ENCODE measurements at places on chromosomes 4 and X.

GRCh38 chrX:74132280-74132679 is 171.7 kb upstream of the ZCCHC13 start:
- DNase-seq, result no peak

GRCh38 chr4:726235-726787 is 20.7 kb downstream of the PCGF3 start:
- DNase-seq, result no peak

DNA sequence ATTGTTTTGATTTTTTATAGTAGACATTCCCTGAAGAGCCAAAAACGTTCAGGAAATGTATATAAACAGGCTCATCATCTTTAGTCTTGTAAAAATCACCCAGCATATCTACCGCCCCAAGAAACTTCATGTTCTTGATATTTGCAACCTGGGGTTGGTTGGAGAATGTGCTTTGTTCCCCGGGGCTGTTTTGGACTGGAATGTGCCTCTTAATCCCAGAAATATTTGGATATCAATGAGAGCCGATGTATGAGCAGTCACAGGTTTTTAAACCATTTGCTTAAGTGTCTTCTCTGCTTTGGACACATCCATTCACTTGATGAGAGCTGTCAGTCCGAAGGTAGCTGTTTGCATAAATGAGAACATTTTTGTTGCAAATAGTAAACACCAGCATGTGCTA is 449.7 kb downstream of the PCDH7 start:
- DNase-seq, result no peak

- DNase-seq, result no peak
Observed at GRCh38 chr4:1251773-1252066, 2.8 kb upstream of the CTBP1 start.

GRCh38 chr4:172950990-172951389 is 217.6 kb upstream of the GALNT7 start:
- DNase-seq, result no peak

DNA sequence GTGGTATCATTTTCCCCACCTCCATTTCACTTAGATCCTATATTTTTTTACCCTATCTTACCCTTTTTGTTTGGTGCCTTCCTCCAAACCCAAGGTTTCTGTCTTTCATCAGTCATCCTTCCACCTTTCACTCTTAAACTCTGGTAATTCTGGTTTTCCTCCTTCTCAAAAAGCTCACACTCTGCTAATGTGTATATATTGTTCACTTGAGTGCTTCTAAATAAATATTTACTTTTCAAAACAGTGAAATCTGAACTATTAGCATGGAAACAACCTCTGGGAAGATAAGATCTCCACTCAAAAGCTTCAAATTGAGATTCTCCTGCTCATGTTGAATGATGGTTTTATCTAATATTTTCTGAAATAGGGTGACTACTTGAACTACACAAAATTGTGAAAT is 21.5 kb downstream of the XIAP start:
- no peak for DNase-seq

- no peak for DNase-seq
Observed at GRCh38 chrX:47206316-47206715, 12.2 kb upstream of the CDK16 start.

DNA sequence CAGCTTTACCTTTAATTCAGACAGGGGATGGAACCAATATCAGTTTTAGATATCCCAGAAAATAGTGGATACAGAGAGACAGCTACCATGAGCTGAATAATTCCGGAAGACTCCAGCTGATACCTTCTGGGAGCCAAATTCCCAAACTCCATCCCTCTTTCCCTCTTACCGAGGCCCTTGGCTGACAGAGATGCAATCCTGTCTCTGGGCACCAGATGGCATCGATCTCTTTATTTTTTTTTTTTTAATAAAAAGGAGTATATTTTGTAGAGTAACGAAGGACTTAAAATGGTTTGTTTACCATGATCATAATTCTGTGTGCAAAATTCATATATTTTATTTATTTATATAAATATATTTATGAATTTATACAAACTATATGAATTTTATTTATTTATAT is 31.0 kb downstream of the RAB40A start:
- DNase-seq, result no peak

DNA sequence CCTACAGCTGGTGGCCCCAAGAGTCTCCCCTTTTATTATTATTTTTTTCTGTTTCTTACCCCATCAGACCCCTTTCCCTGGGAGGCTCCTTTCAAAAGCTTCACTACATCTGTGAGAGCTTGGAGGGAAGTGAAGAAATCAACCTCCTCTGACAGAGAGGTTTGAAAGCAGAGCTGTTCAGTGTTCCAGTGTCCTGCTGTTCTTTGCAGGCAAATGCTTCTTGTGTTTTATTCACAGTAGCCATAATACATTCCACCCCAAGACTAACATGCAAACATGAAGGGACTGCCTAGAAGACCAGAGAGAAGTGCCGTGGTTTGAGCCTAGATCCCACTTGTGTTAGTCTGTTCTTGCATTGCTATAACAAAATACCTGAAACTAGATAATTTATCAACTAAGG is 192.1 kb downstream of the PTTG2 start:
- no peak for DNase-seq

DNA sequence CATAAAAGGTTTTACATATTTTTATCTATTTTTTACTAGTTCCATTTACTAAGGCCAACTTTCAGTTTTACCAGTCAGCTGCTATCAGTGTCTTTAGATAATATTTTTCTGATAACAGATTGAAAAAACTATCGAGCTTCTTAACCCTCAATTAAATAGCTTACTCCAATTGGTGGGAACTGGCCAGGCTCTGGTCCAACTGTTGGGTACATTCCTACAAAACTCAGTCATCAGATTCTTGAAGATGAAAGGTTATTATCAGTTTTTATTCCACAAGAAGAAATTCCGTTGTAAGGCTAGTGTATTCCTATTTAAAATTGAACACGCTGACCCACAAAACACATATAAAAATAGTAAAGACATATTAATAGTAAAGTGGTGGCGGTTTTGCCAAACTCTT is 346.2 kb downstream of the MAPK10 start:
- no peak for DNase-seq

- no peak for DNase-seq
Observed at GRCh38 chr4:109040441-109040840, 262.0 kb downstream of the COL25A1 start.

- DNase-seq, result no peak
Observed at GRCh38 chr4:89064848-89065247, 7.9 kb upstream of the FAM13A start.

GRCh38 chr4:164997324-164997723 is 19.9 kb upstream of the TRIM61 start:
- no peak for DNase-seq

DNA sequence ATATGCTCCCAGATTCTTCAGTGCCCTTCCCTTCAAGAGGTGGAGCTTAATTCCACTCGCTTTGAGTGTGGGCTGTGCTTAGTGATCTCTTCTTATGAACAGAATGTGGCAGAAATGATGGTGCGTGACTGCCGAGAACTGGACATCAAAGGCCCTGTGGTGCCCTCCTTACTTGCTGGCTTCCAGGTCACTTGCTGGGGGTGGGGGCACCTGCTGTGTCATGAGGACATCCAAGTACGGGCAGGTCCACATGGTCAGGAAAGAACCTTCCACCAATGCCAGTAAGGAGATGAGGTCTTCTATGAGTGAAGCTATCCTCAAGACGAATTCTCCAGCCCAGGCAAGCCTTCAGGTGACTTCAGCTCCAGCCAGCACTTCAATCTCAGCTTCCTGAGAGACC is 95.8 kb downstream of the FAM53A start:
- no peak for DNase-seq

- no peak for DNase-seq
Observed at GRCh38 chr4:149493492-149493891, 322.2 kb downstream of the IQCM start.

GRCh38 chr4:135735512-135735911 is 1533.9 kb upstream of the PABPC4L start:
- DNase-seq, result no peak

DNA sequence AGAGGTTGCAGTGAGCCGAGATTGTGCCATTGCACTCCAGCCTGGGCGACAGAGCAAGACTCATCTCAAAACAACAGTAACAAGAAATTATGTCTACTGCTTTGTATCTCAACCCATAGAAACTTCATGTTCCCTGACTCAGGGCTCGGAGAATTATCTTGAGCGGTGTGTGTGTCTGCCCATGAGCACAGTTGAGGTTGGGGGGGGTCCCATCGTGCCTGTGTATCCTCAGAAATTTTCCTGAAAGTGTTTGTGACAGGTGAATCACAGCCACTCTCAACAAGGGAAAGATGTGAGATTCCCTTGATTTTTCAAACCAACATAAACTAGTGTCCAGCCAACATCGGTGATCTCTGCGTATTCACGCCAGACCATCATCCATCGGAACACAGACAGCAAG is 319.1 kb downstream of the ASMT start:
- DNase-seq, result no peak

DNA sequence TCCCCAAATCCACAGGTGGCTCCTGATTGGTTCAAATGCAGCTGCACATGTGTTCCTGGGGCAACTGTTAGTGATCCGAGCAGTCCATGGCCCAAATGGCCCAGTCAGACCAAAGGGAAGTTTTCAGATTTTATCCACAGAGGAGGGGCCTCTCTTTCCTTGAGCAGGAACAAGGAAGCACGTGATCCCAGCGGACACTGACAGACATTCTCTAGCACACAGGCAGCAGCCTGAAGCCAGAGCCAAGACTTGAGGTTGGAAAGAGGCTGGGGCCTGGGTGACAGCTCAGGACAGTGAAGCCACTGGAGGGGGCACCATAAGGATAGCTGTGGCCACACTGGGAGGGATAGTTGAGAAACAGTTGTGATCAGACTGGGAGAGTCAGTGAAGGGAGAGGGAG is 3.5 kb upstream of the ZFP92 start:
- DNase-seq, result no peak

- no peak for DNase-seq
Observed at GRCh38 chr4:81505004-81505598, 33.4 kb upstream of the RASGEF1B start.

DNA sequence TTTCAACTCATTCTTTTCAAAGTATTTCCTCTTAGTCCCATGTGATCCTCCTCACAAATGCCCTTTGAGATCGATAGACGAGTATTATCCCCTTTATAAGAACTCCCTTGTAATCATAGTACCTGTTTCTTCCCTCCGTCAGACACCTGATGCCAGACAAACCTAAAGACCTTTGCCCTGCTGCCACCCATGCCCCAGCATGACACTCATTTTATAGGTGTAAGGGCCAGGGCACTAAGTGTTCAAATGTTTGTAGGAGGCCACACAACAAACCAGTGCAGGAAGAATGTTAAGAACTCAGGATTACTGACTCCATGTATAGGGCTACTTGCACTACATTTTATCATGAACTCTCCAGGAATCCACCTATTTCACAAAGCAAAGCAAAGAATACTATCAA is 115.6 kb upstream of the DIAPH2 start:
- no peak for DNase-seq

DNA sequence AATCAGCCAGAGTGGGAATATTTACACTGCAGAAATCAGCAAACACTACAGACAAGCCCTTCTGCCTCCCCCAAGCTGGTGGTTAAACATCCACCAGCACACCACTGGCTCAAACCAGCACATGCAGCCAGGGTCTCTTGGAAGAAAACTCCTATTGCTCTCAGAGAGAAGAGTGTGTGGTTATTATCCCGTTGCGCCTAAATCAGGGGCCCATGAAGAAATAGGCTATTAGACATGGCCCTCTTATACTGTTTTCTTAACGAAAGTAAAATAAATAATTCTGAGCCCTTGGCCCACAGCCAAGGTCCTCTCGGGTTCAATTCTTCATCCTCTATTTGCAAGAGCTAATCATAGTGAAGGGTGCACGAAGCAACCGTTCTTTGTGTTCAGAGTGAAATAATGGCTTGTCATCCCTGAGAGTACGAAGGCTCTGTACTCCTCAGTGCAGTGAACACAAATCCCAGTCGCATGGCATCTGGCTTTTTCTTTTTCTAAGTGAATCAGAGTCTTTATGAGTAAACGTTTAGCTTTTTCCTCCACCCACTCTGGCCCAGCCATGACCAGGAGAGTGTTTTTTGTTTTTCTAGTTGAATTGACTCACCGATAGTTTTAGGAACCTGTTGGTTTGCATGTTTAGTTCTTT is 33.4 kb upstream of the RBM47 start:
- DNase-seq, result no peak

DNA sequence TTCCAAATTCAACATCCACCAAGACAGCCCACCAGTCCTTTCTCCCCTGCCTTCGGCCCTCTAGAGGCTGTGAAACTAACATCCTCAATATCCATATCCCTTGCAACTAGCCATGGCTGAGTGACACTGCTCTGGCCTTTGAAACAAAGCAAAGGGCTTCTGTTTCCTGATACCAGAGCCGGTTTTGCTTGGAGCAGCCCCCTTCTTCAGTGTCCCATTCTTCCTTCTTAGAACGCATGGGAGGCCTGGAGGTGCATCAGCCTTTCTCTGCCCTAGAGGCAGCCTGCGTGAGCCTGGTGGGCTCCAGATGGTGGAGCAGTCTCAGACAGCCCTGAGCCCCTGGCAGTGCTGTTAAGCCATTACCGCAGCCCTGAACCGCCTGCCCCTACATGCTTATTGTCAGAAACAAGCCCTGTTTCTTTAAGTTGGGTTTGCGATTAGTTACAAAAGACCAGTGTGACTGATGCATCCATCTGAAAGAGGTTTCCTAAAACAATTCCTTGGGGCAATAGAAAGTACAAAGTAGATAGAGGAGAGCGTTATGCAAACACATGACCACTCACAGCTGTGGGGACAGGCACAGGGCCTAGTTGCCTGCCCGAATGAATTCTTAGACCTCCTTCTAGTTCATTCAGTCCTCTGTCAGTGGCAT is 74.1 kb downstream of the EVC start:
- DNase-seq, result no peak

DNA sequence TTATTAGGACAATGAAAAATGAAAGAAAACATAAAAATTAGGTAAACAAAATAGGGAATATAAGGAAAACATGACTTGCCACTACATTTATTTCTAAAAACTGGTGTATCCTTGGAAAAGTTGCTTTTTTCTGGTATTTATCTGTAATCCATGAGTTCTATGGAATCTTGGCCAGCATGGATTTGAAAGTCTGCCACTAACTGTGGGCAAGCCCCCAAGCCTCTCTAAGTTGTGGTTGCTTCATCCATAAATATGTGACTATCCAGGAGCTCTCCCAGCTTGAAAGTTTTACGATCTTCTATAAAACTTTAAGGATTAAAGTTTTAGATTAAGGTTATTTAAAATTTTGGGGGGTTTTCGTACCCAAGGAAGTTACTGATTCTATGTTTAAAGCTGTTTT is 21.8 kb downstream of the RPS6KA3 start:
- no peak for DNase-seq

- no peak for DNase-seq
Observed at GRCh38 chr4:174580597-174580996, 58.3 kb upstream of the HPGD start.

DNA sequence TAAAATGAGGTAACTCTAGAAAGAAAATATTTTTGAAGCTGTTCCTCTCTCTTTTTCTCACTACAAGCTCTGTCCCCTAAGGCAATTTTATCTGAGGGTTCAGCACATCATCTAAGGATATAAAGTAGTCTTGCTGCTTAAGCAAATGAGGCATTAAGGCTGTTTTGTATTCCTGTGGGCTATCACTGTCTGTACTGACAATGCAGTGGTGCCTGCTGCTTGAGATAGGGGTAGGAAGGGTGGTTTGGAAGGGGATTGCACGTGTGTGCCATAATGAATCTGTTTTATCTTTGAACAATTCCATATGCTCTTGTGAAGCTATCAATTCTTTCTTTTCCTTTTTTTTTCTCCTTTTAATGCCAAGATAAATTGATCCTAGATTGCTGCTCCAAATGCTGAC is 128.0 kb upstream of the ATOH1 start:
- DNase-seq, result no peak

- DNase-seq, result no peak
Observed at GRCh38 chr4:41620594-41621256, 82.8 kb downstream of the LIMCH1 start.

- peak; percentile 58 for DNase-seq
Observed at GRCh38 chrX:39705290-39705689, 392.5 kb downstream of the BCOR start.
